Stimulated activated CD4-positive, alpha-beta T cell treated with anti-CD3 and anti-CD28 coated beads, Interleukin-15, amount 100 ng/mL, for 48 hours (primary cell): ENCODE measurements at places on chromosomes 3 and 15.

DNA sequence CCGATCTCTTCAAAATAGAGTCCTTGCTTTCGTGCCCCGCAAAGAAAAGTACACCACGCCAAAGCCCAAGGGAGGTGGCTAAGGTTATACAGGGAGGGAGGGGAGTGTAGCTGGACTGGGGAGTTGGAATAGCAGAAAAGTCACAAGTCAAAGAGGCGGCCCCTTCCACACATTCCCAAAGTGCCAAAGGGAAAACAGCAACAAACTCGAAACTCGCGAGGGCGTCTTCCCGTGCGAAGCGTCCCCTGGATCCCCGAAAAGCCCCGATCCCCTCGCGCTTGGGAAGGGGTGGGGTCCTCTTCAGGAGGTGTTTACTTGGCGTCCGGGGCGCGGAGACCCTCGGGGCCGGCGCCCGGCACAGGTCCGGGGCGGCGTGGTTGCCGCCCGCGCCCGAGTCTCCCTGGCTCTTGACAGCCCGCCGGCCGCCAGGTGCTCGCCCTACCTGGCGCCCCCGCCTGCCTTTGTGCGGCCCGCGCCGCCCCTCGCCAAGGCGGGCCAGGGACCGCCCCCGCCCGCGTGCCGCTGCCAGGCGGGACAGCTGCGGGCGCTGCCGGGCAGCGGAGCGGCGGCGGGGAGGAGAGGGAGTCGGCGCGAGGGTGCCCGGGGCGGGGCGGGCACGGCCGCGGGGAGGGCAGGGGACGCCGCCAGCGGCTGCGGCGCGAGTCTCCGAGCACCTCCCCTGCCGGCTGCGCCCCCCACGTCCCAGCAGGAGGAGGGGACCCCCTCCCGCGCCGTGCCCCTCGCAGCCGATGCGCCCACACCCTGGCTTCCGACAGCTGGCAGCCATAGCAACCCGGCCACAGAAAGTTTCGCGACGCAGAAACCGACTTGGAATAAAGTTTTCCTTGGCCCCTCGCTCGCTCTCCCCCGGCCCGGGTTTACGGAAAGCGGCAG lies 966 bp downstream of the MYO1E start:
- DNase-seq = no peak

DNA sequence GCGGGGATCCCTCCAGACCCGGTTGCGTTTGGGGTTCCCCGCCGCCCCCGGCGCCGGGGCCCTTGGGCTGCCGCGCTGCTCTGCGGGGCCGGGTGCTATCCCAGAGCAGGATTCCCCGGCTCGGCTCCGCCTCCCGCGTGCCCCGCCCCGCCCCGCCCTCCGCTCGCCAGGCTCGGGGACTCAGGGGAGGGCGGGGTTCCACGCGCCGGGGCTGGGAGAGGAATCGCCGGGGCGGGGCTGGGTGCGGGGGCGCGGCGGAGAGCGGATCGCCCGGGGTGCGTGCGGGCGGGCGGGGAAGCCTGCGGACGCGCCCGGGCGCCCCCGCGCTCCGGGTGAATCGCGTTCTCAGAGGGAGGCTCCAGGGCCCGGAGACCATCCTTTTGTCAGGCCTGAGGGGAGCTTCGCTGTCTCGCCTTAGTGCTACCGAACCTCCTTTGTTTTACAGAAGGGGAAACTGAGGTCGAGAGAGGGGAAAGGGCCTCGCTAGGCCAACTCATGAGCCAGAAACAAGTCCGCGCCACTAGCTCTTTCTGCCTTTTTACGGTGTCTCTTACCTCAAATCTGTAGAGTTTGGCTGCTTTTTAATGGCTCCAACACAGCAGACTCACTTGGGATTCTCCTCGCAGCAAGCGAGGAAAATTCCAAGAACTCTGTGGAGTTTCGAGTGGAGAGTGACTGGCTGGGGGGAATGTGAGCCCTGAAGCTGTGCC lies at the start of gene TMEM158:
TMEM158 (minus strand) TSS at position 82 of the 710 bp plus-strand sequence. CDS start 260 bp downstream, outside the sequence.
- DNase-seq = peak; percentile 73

DNA sequence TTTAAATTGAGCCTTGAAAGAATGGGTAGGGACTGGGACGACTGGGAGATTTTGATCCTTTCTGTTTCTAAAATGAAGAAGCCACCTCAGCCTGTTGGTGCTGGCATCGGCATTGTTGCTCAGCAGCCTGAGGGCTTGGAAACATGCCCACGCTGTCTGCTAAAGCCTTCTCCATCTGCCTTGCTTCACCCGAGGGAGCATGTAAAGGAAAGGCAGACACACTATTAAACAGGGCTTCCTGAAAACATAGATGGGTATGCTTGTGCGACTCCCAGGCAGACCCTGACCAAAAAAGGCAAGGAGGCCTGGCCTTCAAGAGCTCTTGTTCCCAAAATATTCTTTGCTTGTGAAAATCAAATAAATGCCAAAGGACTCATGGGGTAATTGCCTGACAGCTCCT lies 84.2 kb upstream of the SLC4A7 start:
- no peak for DNase-seq

DNA sequence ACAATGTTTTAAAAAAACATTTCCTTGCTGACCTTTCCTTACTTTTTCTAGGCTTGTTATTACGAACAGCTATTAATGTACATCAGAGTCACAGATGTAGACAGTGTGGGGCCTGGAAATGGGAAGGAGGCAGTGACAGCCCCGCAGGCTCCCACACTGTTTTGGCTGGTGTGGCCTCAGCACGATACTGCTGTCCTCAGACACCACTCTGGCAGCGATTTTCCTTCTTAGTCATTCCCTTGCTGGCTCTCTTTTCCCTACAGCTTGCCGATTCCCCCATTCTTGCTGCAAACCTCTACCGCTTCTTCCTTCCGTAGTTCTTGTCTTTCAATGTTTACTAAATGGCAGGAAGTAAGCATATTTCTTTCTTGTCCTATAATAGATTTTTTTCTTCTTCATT lies 113.1 kb downstream of the ABI3BP start:
- no peak for DNase-seq

DNA sequence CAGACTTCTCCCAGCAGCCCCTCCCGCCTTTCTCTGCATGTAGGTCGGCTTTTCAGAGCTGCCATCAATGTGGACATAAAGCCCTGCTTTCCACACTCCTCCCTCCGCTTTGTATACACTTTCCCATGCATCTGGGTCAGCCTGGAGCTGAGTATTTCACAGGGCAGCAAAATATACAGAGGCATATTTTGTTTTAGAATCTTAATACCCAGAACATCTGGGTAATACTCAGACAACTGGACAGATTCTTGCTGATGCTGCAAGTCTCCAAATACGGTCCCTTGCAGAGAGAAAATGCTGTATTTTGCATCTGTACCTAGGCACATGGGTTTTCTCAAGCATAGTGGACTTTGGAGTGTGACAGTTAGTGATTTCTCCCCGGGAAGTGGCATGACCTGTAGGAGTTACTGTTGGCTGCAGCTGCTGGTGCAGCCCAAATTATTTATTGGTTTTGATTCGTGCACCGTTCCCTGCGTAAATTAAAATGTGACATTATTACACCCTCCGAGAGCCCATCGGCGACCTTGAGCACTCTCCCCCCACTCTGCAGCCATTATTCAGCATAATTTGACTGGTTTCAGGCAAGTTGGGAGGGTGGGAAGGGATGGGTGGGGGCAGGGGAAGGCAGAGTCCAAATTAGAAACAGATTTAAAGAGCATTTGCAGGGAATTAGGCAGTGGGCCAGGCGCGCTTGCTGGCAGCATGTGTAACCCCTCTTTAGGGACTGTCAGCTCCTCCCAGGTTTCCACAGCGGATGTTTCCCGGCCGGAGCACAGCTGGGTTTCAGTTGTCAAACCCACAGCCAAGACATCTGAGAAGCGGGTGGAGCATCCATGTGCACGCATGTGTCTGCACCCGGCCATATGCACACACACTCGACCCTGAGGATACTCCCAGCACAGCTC lies 100.8 kb downstream of the CPN2 start:
- no peak for DNase-seq

DNA sequence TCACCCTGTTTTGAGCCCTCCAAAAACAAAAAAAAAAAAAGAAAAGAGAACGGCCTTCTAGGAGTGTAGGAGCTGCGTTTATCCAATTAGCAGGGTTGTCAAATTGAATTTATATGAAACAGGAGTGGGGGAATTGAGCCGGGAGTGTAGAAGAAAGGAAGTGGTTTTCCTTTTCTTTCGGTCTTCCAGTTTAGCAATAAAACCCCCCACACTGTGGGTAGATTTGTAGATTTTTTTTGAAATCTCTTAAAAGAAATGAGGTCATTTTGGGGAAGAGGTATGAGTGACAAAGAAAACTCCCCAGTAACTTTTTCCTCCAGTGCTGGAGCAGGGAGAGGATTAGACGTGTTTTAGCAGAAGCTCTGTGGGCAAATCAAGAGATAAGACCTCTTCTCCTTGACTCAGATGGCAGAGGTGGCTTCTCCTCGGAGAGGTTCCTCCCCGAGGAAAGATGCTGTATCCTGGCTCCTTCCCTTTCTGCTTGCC lies 30.8 kb downstream of the BOC start:
- no peak for DNase-seq

DNA sequence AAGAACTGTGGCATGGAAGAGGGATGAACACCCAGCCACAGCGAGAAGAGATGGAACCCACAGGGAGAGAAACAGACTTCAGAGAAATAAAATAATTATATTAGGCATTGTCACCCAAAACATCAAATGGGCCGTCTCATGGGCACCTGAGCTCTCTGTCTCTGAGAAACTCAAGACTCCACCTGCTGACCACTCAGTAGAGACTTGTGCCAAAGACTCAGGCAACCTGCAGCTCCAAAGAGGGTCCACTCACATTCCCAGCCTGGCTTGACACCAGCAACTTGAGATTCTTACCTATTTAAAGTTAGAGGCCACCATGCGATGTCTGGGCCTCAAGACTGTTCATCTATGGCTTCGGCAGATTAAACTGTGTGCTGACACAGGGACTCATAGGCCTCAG lies 12.0 kb downstream of the SEMA5B start:
- no peak for DNase-seq

DNA sequence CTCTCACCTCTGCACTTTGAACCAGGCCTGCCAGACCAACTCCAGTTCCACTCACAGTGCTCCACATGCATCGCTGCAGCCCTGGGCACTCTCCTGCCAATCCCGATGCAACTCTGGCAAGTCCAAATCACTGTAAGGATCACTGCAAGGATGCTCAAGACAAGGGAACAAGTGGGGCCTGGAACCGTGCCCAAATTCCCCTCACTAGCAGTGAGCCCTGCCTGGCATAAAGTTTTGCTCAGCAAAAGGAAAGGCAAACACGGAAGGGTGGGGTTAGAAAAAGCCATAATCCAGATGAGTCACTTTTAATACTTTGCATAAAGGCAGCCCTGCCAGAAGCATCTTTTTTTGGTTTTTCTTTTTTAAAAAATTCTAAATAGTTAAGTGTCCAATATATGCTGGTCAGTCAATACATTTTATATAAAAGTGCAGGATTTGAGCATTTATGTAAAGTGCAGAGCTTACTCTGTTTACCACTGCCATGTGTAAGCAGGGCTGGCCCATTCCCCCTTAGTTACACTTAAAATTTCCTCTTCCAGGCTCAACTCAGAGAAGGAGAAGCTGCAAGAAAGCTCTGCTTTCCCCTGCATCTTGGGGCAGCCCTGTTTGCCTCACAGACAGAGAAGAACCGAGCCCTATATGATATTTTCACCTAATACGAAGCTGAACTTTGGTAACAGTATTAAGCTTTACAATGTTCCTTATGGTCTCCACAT lies 102.2 kb downstream of the CD47 start:
- no peak for DNase-seq

GRCh38 chr3:14768182-14768790 lies 50.5 kb upstream of the FGD5 start:
- DNase-seq = no peak

GRCh38 chr3:150299201-150299600 lies 108.9 kb upstream of the TSC22D2 start:
- DNase-seq = no peak

GRCh38 chr3:110568246-110568645 lies 503.4 kb upstream of the NECTIN3 start:
- DNase-seq = no peak

DNA sequence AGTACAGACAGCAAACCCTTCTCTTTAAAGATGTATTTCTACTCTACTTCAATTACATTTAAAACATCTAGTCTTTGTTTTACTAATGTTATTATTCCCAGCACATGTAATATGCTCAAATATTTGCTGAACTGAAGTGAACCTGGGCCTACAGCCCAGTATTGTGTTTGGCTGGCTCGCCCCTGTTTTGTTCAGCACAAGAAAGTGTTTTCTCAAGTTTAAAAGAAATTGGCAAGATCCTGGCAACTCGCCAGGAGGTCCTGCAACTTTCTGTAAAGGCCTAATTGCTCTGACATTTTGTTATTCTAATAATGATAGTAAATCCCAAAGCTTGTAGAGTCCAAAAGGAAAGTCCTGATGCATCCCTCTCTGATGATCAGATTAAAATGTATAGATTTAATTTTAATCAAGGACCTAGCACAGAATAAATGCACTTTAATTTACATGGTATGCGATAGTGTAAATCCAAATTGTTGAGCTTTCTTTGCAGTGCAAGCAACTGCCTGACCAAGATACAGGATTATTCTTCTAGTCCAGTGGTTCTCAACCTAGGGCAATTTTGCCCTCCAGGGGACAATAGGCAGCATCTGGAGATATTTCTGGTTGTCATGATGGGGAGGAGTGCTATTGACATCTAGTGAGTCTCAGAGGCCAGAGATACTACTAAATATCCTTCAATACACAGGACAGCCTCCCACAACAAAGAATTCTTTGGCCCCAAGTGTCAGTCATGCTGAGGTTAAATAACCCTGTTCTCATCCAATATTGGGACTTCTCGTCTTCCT lies 35.7 kb upstream of the TMOD3 start:
- no peak for DNase-seq

DNA sequence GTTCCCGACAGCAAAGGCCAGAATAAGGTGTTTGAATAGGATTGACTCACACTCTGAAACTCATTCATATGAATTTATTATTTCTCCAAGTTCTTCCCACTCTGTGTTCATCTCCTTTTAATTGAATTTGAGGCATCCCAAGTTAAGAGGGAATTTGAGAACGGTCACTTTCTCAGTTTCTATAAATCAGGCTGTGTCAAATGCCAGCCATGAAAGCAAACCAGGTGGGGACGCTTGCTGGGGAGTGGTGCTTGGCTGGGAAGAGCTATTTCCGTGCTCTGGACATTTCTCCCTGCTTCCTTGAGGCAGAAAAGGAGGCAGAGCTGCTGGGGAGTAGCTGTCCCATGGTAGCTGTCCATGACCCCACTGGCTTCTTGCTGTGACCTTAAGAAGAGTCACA lies 116.6 kb downstream of the FBN1 start:
- DNase-seq = no peak

- no peak for DNase-seq
Observed at GRCh38 chr15:79494384-79494909, 62.3 kb downstream of the MINAR1 start.

DNA sequence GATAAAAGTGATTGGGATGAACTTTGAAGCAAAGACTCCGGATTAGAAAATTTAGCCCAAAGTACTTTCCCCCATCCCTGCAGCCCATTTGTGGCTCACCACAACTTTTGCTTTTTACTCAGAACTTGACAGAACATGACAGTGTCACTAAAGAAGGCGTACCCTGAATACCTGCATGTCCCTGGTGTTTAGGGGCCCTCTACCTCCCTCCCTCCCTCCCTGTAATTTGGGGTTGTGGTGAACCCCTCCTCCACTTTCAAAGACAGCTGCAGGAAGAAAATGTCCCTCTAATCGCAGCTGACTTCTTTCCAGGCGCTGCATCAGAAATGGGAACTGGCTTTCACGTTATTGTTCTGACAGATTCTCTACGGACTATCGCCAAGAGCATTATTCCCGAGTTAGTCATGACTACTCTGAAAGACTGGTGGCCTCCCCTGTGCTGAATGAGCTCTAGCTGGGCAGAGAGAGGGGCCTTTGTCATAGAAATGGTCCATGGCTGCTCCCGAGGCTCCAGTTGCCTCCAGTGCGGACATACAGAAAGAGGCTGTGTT lies 93.2 kb upstream of the ARHGEF3 start:
- DNase-seq = no peak
